ENCODE measurements at places on chromosomes 5 and 9. TPM values are rescaled to one million over a fixed set of nuclear protein-coding genes. Genes with fewer than 3 reads are reported as not detected.

TLX3 gene
- total RNA-seq = not detected

AHRR gene
- total RNA-seq = 27.0 TPM

POLR3G gene
- total RNA-seq = 2.6 TPM

IFNA4 gene
- total RNA-seq = not detected

FABP6 gene
- total RNA-seq = not detected

SLC6A18 gene
- total RNA-seq = not detected

CCDC171 gene
- total RNA-seq = 1.7 TPM

ENTREP1 gene
- not detected for total RNA-seq

TPRN gene
- total RNA-seq = 4.1 TPM

TOR1B gene
- 22.3 TPM for total RNA-seq

PPP2R2B gene
- total RNA-seq = 0.37 TPM

TRIP13 gene
- 3.4 TPM for total RNA-seq

BNIP1 gene
- total RNA-seq = 22.0 TPM

PCDHGA8 gene
- 3.3 TPM for total RNA-seq

CDO1 gene
- 7.7 TPM for total RNA-seq

HMCN2 gene
- under 0.01 TPM for total RNA-seq

ELL2 gene
- total RNA-seq = 59.6 TPM

CSF2 gene
- total RNA-seq = not detected

FOXD4 gene
- total RNA-seq = 0.28 TPM

PCDH12 gene
- total RNA-seq = 0.14 TPM

TXNDC8 gene
- not detected for total RNA-seq

BHMT2 gene
- 3.4 TPM for total RNA-seq

DND1 gene
- 0.14 TPM for total RNA-seq

DDX4 gene
- not detected for total RNA-seq

SLC46A2 gene
- not detected for total RNA-seq

NOTCH1 gene
- 17.4 TPM for total RNA-seq

SPATA31D4 gene
- total RNA-seq = not detected

DBH gene
- total RNA-seq = not detected

FSTL4 gene
- 0.09 TPM for total RNA-seq

SPATA6L gene
- 0.43 TPM for total RNA-seq

RECK gene
- total RNA-seq = 47.4 TPM

All from smooth muscle cell of bladder (primary cell).